ENCODE measurements at places on chromosomes 5 and 9. TPM values are rescaled to one million over a fixed set of nuclear protein-coding genes. Genes with fewer than 3 reads are reported as not detected.

GRCh38 chr9:37508834-37509206 is 23.1 kb downstream of the POLR1E start:
- DNase-seq, result no peak

DNA sequence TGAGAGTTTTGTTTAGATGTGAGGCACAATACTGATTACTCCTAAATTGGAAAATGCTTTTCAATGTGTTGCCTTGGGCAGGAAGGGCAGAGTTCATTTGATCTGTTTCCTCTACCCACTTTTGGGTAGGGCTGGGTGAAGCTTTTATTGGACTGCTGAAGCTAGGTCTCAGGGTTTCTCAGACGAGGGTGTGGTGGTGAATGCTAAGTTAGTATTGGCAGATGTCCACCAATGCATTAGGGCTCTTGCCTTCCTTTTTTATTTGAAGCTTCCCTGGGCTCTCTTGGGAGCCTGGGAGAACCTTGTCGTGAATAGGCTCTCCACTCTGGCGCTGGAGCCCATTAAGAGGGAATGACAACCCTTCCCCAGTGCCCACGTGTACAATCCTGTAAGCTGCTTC is 23.1 kb downstream of the SPTAN1 start:
- DNase-seq, result no peak

DNA sequence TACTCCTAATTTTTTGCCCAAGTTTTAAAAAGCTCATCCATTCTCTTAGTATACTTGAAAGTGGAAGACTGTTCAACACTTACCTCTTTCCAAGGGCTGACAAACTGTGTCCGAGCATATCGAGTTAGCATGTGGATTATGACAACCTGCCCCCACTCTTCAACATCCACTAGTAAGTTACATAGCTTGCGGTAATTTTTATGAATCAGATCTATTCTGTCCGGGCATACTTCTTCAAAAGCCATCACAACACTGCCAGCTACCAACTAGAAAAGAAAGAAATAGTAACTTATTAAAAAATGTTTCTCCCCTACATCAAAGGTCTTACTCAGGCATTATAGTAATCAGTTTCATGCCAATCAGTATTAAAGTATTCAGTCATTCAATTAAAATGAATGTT is 78.5 kb downstream of the AP3B1 start:
- no peak for DNase-seq

DNA sequence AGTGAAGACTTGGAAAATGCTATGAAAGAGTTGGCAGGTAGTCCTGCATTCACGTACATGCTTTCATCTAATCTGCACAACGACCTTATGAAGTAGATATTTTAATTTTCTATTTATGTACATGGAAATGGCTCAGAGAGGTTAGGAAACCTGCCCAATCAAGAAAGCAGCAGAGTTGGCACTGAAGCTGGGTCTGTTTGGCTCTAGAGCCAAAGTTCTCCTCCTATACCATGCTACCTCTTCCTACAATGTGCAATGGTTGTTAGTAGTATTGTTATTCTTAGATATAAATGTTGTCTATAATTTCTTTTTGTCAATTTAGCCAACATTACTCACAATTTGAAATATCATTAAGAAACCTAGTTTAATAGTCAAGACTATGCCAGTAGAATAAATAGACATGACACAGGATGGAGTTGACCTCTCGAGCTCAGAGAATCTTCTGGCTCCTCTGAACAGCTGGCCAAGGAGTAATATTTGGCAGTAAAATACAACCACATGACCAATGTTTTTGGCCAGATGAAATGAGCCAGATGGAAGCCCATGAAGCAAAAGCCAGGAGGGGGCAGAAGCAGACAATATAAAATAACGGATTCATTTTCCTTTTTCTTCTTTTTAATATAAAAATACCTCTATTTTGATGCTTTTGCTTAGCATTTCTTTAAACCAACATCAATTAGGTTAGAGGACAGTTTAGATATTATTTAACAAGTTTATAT is 542.3 kb downstream of the PDE4D start:
- no peak for DNase-seq

DNA sequence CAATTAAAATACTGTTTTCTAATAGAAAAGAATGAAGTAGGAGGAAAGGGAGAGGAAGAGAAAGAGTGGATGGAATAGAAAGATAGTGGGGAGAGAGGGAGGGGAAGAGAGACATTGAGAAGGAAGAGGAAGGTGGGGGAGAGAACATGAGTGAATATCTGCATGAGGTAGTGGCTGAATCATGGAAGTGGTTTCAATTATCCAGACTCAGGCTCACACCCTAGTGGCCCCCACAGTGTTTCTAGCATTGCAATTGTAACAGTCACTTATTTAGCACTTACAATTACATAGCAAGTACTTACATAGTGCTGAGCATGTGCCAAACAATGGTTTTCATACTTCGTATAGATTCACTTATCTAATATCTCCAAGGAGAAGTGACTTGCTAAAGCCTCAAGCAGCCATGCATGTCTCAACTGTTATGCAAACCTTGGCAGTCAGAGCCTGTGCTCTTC is 72.7 kb downstream of the CAST start:
- no peak for DNase-seq

DNA sequence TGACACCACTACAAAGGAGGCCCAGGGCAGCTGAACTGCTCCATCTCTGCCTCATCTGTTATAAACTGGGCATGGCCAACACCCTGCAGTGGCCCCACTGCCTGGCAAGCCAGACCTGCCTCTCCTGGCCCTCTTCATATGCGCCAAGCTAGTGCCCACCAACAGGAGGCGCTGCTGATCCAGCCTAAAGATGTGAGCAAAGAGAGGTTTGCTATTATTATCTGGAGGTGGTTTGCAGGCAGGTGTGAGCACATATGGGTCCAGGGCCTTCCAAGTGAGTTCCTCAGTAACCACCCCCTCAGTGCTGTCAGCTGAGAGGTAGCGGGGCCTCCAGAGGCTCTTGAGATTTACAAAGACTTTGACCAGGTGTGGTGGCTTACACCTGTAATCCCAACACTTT is 232.2 kb downstream of the SYK start:
- DNase-seq, result no peak

GRCh38 chr9:111799915-111800526 is 5.3 kb upstream of the SHOC1 start:
- DNase-seq, result no peak

- DNase-seq, result no peak
Measured at GRCh38 chr9:114038724-114039313, 39.3 kb downstream of the AMBP start.

DNA sequence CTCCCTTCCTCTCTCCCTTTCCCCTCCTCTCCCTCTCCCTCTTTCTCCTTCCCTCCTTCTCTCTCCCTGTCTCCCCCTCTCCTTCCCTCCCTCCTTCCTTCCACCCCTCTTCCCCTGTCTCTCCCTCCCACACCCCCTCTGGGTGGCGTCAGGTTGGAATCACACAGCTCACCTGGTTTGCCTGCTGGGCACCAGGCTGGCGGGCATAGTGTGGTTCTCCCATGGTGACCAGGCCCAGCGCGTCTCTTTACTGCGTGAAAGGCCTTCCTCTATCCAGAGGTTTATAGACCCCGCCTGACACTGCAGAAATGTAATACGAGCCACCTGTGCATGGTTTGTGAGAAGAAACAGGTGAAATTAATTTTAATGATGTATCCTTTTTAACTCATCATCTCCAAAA is 76.2 kb downstream of the MRPL36 start:
- no peak for DNase-seq

DNA sequence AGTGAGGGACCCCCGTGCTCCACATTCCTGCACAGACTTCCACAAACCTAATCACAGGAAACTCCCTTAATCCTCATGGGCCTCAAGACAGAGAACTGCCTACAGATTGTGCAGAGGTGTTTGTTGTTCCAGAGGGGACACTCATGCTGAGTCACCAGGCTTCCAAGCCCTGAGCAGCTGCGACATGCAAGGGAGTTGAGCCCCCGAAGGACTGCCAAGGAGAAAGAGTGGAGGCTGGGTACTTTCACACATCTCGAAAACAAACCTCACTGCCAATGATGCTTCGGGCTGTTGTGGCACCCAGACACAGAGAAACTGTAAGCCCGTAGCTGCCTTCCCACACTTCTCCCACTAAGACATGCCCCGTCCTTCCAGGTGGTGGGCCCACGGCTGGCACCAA is 480.8 kb downstream of the CDH12 start:
- DNase-seq, result no peak

- DNase-seq, result no peak
Measured at GRCh38 chr9:137666955-137667670, 48.3 kb downstream of the EHMT1 start.

- no peak for DNase-seq
Measured at GRCh38 chr5:179827680-179828079, 7.0 kb downstream of the SQSTM1 start.

DNA sequence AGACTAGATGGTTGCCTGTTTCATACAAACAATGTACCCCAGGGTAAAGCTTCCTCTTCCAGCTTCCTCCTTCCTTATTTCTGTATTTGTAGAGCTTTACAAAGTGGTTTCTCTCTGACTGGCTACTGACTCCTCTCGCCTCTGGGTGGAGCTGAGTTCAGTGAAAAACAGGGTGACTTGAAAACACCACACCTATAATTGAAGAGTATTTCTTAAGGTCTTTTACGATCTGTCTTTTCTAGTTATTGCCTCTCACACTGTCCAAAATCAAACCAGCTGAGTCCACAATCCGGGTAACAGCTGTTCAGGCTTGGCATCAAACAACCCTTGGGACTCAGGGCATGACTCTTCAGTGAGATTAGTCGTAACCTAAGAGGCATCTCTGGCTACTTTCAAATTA is 200.4 kb downstream of the ARRDC3 start:
- no peak for DNase-seq

DNA sequence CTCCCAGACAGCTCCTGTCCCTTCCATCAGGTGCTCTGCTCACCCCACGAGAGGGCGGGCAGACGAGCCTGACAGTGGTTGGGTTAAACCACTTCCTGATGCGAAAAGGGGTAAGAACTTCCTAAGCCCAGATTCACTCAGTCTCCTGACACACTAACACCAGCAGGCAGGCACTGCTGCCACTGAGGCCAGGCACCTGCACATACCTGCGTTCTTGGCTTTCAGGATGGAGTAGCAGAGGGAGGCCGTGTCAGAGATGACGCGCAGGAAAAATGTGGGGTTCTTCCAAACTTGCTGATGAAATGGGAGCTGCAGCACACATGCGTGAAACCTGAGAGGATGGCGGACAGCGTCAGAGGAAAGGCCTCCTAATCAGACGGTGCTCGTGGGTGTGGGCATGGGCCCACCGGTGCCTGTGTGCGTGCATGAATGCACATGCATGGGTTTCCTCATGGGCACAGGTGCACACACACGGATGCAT is 29.9 kb downstream of the SLC6A18 start:
- DNase-seq, result no peak

GRCh38 chr9:19085295-19085694 is 17.4 kb downstream of the HAUS6 start:
- no peak for DNase-seq

GRCh38 chr9:6226696-6227095 is 11.1 kb downstream of the IL33 start:
- DNase-seq, result no peak

DNA sequence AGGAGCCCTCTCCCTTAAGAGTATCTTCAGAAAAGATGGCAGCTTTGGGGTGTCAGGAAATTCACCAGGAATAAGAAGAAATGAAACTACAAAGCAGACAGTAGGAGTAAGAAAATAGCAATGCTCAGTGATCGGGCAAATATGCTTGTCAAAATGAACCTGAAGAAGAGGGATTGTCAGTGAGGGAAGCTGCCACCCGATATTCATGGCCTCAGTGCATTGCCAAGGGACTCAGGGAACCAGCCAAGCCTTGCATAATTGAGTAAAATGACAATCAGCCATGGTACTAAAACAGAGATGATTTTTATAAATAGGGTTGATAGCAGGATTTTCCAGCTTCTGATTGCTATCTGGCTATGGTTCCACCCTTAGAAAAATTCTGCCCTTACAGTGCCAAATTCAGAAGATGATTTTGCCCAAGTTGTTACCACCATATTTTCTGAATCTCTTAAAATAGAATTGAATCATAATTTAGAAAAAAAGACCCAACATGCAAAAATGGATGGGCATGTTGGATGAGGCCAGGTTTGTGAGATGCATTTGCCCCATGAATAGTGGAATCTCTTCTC is 274.0 kb downstream of the NTRK2 start:
- DNase-seq, result no peak

- no peak for DNase-seq
Measured at GRCh38 chr9:21995666-21996398, 1.2 kb downstream of the CDKN2B-AS1 start.

DNA sequence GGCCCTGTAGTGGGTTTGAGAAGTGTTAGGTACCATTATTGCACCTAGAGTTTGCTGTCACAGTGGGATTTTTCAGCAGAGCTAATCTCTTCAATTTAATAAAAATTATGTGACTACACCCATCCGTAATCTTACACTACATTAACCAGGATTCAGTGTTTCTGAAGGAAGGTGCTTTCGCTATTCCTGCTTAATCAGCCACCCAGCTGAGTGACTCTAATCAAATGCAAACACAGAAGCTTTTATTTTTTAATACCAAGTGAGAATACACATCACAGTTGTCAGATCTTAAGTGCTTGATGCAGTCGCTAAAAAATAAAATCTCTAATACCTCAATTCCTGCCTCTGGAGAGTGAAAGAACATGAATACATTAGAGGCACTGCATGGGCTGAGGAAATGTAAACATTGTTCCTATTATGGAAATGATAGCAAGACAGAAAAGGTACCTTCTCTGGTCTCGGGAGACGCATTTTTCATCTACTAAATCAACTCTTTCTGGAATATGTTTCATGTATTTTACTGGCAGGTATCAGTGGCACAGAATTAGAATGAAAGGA is 125.7 kb downstream of the SEMA6A start:
- no peak for DNase-seq

DNA sequence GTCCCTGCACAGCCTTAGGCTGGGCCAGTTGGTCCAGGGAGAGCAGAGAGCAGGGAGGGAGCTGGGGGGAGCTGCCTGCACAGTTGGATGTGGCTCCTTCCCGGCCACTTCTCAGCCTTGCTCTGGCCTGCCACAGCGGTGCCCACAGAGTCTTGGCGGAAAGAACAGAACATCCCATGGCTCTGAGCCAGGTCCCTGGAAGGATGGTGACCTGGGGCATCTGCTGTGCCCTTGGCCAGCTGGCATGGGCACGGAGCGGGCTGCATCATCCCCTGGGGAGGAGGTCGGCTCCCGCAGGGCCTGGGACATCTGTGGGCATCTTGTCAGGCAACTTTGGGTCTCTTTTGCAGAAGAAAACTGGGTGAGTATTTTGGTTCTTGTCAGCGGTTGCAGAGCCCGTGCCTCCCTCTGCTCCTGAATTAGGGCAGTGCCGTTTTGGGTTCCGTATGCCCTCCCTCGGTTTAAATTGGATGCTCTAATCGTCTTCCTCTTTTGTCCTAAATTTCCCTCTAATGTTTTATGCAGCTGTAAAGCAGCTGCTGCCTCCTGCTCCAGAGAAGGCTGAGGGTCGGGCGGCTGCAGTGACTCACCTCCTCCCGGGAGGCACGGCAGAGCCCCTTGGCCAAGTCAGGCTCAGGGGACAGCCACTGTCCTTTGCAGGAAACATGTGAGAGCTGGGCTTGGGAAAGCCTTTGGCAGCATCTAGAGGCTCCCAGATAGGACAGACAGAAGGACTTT is 10.5 kb upstream of the NACC2 start:
- DNase-seq, result no peak

Gene SOX30
- not detected for total RNA-seq

Gene ATP6V1G1
- 127 TPM for total RNA-seq

Gene OLFML2A
- total RNA-seq, result 40.2 TPM

Gene RAB14
- total RNA-seq, result 57.4 TPM

Gene ARL14EPL
- not detected for total RNA-seq

Gene AJM1
- total RNA-seq, result 0.69 TPM

Gene IL4
- total RNA-seq, result not detected
